Omental fat pad (tissue), 4 donors: ENCODE measurements at places on chromosomes 7 and 10. TPM values are rescaled to one million over a fixed set of nuclear protein-coding genes. Genes with fewer than 3 reads are reported as not detected.

The NUPR2 gene
- not detected for total RNA-seq

- DNase-seq = no peak
Measured at GRCh38 chr10:20004087-20004523, 187.9 kb downstream of the PLXDC2 start.

DNA sequence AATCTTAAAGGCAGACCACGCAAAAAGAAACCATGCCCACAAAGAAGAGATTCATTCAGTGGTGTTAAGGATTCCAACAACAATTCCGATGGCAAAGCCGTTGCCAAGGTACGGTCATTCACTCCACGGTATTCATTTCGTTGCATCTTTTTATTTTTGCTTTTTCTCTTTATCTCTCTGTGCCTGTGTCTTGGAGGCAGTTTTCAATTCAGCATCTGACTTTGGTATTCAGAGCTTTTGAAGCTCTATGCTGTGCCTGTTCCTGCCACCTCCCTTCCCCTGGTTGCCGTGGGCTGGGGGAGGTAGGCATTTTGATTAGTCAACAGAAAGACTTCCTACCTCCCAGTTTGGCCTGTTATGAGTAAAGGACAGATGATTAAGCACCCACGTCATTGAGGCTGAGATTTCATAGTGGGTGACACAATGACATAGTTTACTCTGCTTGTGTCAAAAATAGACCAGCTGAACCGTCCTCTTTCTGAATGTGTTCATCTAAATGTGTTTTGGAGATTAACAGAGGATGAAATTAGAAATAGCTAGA, 149.5 kb downstream of the ARID5B start:
- DNase-seq = no peak

DNA sequence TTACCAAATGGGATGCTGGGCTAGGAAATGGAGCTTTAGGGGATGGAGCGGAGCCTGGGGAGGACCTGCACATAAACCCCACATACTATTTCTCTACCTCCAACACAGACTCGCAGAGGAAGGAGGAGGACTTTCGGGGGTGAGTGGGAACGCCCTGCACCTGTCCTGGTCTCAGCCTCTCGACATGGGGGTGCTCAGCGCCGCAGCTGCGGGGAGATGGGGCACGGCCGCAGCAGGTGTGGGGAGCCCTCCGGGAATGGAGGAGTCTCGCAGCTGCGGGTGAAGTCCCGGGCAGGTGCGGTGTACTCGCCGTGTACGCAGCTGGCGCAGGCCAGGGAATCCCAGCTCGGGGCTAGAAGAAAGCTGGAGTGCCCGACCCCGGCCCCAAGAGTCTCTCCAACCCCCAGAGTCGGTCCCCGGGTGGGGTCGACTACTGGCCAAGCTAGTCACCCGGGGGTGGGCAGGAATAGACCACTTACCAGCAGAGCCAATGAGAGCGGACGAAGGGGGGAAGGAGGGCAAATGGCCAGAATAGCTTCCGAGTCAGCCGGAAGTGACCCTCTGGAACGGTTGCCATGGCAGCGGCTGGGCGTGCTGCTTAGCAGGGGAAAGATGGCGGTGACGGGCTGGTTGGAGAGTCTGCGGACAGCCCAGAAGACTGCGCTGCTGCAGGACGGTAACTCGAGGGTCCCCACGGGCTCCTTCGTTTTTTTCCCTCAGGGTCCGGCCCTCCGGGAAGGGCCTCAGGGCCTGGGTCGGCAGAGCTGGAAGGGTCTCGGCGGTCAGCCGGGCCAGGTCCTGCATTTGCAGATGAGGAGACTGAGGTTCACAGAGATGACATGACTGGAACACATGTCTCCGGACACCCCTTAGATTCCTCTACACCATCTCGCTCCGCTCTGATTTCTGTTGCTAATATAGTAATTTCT, at the start of the genes DPCD and POLL:
DPCD (plus strand) TSS at position 597 of the 929 bp plus-strand sequence; CDS start at position 613, 16 bp downstream.
POLL (minus strand) TSS at position 533 of the 929 bp plus-strand sequence. CDS start 897 bp downstream, outside the sequence.
- DNase-seq = peak; percentile 98

The CCDC146 gene
- total RNA-seq = 7.2 TPM

GRCh38 chr7:70775570-70776156, 356.3 kb upstream of the GALNT17 start:
- DNase-seq = no peak

The BRAT1 gene
- total RNA-seq = 22.7 TPM

- no peak for DNase-seq
Measured at GRCh38 chr7:18828994-18829857, 288.2 kb downstream of the TWIST1 start.

DNA sequence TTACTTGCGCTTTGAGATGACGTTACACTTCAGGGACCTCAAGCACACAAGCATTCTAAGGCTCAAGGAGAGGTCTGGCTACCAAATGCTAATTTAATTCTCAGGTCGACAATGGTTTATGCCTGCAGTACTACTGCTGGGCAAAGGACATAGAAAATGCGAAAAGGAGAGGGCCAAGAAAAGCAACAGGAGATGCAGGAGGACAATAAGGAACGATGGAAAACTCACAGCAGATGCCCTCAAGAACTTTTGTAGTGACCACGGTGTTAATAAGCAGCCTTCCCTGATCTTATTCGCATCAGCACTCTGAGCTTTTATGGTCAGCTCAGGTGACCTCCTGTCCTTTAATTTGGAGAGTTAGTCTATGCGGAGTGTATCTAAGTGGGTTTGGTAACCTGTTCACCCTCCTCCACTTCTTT, 146.3 kb downstream of the GPR85 start:
- no peak for DNase-seq

- DNase-seq = no peak
Measured at GRCh38 chr10:14048930-14049613, 281.7 kb downstream of the FRMD4A start.

DNA sequence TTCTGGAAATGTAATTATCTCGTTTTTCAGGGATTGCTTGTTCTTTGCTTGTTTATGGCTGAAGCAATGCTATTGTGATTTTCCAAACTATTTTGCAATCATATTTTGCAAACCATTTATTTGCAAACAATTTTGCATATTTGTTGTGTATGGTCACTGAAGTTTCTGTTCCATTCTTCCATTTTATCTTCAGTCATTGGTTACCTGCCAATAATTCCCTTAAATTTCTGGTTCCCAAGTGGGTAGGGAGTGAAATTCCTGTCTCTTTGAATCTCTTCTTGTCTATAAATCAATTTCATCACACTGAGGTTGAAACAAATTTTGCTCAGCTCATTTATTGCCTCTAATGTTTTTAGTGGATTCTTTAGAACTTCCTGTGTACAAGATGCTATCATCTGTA, 401.7 kb upstream of the VWC2 start:
- no peak for DNase-seq

DNA sequence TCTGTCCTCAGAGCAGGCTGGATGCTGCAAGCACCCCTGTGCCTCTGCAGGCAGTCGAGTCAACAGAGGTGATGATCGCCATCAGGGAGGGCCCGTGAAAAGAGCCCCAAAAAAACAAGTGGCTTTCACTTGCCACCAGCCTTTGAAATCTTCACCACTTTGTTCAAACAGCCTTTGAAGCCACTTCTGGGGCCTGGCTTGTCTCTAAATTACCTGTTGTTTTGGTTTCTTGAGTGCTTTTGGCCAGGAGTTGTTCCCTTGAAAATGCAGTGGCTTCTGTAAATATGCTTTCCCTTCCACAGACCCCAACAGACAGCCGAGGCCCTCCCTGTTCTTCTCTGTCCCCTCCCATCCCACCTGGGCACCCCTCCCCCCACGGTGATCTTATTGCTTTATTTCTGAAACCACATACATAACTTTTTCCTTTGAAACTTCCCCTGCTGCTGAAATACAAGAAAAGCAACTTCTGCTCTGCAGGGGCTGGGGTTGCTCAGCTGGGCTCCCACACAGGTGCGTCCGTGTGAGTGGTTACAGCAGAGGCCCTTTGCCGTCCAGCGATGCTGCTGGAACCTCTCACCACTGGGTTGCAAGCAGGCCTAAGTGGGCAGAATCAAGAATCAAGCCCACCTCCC, 283.8 kb upstream of the SHH start:
- DNase-seq = no peak

- DNase-seq = no peak
Measured at GRCh38 chr10:70832852-70833528, 17.2 kb downstream of the SGPL1 start.

DNA sequence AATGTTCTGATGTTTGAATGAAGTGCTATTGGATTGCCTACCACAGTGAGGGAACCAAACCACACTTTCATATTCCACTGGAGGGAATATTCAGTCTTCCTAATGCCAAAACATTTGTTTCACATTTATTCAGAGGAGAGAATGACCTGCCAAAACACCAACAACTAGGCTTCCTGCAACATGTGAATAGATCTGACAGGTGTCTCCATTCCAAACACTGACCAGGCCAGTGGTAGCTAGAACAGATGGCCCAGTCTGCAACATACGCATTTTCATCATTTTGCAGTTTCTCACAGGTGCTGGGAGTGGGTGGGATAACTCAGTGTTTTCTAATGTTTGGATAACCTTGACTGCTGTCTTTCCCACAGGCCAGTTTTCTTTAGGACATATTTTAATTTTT, 110.0 kb downstream of the RELN start:
- no peak for DNase-seq

GRCh38 chr7:84647797-84648757, 453.5 kb upstream of the SEMA3A start:
- no peak for DNase-seq

- DNase-seq = no peak
Measured at GRCh38 chr7:98283127-98283886, 1.8 kb downstream of the BRI3 start.

DNA sequence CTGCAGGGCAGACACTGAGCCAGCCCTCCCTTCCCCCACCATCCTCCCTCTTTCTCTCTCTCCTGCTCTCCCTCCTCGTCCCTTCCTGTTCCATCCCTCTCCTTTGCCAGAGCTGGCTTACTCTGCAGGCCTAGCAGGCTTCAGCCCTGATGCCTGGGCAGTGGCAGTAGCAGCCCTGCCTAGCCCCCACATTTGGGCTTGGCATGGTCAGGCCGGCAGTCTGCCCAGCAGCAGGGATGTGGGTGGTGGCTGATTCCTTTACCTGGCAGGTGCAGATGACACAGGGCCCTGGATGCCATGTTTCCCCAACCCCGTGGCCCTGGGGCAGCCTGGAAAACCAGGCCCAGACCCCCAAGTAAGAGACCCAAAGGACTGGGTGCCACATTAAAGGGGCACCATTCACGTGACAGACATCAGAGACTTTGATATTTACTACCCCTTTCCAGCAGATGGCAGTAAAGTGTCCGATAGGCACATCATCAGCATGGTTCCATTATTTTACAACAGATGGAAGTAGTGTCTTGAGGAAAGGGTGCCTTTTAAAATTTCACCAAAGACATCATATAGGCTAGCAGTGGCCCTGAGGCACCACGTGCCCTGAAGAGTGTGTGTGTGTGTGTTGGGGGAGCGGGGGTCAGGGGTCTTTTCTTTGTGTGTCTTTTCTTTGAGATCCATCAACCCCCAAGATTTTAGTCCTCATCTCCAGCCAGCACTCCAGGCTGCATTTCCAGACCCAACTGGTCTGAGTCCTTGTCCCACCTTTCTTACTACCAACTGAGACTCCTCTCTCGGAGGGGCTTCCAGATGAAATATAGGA, 5.9 kb downstream of the KCP start:
- no peak for DNase-seq

- DNase-seq = no peak
Measured at GRCh38 chr10:19705250-19705649, 111.0 kb upstream of the PLXDC2 start.

GRCh38 chr10:74929197-74929596, 102.8 kb downstream of the KAT6B start:
- no peak for DNase-seq

The AGMO gene
- 21.1 TPM for total RNA-seq

GRCh38 chr7:33503014-33503413, 373.6 kb downstream of the BBS9 start:
- DNase-seq = no peak

The BHLHA15 gene
- not detected for total RNA-seq

DNA sequence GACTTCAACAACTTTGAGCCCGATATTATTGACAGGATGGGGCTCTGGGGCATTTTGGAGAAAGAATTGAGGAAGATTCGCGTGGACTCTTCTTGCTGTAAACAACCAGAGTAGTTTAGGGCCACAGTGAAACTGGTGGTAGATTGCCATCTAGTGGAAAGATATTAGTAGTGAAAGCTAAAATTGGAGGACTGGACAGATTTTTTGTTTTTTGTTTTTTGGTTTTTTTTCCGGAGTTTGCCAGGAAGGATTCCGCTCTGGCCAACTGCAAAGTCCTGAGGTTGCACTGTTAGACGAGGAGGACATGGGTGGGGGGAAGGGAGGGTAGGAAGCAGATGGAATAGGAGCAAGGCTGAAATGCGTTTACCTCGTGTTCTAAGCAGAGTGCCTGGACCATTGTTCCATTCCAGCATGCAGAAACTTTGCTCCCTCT, 11.7 kb downstream of the NOBOX start:
- no peak for DNase-seq

- no peak for DNase-seq
Measured at GRCh38 chr10:114328874-114329273, 75.4 kb downstream of the AFAP1L2 start.

- no peak for DNase-seq
Measured at GRCh38 chr10:19629567-19629966, 186.7 kb upstream of the PLXDC2 start.

The MRLN gene
- total RNA-seq = not detected

DNA sequence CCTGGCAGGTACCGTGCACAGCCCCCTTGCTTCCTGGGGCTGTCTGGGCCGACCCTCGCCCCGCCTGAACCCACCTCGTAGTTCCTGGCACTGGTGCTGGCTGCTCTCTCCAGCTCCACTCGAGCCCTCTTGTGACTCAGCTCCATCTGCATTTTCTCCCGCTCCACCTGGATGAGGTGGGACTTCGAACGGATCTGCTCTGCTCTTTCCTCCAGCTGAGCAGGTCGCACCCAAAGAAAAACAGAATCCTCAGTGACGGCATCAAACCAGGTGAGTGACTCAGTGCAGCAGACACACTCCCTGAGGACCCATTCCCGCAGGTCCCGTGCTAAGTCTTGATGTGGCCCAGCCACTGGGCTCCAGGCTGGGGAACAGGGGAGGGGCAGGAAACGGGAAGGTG, 7.4 kb downstream of the MAD1L1 start:
- no peak for DNase-seq

DNA sequence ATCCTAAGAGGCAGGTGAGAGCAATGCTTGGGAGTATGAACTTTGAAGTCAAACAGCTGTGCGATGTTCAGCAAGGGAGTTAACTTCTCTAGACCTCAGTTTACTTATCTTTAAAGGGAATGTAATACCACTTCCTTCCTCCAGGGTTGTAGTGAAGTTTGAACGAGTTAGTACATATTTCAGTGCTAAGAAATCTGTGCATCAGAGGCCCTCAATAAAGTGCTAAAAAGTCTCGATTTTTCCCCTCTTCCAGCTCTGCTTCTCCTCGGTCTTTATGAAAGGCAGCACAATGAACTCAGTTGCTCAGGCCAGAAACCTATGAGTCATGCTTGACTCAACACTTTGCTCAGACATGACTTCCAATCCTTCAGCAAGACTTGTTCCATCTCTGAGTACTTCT, 418.9 kb downstream of the MDFIC start:
- DNase-seq = no peak

DNA sequence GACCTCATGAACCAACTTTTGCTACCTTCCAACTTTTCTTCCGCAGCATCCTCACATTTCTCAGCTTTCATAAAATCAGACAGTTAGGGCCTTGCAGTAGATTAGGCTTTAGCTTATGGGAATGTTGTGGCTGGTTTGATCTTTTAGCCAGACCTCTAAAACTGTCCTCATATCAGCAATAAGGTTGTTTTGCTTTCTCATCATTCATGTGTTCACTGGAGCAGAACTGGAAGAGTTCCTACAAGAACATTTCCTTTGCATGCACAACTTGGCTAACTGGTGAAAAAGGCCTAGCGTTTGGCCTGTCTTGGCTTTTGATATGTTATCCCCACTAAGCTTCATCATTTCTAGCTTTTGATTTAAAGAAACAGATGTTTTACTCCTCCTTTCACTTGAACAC, 130.0 kb upstream of the LRRTM3 start:
- DNase-seq = no peak

The CYP17A1 gene
- not detected for total RNA-seq

The CLDN4 gene
- not detected for total RNA-seq
